ENCODE measurements at places on chromosomes 7 and 10.
A peak's percentile ranks its signal among the peaks of the same experiment; 100 is the strongest.

GRCh38 chr10:75972491-75973276, 541.3 kb downstream of the LRMDA start:
- DNase-seq: peak; percentile 21

- DNase-seq: peak; percentile 63
These were observed 45.6 kb upstream of the CFAP46 start for GRCh38 chr10:132987671-132988571.

DNA sequence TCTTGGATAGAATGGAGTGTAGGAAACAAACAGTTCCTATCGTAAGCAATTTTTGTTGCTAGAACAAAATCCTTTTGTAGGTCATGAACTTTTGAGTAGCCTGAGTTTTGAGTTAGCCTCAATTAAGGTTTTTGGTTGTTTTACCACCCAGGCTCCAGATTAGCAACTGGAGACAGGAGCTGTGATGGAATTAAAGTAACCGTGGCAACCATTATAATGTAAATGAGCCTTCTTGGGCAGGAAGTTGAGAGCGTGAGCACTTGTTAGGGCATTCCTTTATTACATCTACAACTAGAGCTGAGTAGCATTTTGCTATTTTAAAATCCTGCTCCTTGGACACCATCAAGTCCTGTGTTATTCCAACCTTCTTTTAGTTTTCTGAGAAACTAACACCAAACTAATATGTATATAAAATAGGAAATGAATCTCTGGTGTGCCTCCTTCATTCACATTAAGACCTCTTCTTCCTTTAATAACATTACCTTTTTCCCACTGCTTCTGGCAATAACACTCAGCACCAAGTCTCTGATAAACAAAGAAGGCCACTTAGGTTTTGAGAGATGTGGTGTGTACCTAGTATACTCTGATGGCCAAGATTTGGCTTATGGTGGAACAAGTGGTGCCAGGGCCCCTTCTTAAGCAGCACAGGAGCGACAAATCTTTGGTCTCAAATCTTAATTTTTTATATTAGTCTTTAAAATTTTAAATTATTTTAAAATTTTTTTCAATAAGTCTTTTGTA, 34.0 kb downstream of the AHCYL2 start:
- no peak for DNase-seq

- DNase-seq: no peak
These were observed 345.6 kb downstream of the MDFIC start for GRCh38 chr7:115267503-115267902.

DNA sequence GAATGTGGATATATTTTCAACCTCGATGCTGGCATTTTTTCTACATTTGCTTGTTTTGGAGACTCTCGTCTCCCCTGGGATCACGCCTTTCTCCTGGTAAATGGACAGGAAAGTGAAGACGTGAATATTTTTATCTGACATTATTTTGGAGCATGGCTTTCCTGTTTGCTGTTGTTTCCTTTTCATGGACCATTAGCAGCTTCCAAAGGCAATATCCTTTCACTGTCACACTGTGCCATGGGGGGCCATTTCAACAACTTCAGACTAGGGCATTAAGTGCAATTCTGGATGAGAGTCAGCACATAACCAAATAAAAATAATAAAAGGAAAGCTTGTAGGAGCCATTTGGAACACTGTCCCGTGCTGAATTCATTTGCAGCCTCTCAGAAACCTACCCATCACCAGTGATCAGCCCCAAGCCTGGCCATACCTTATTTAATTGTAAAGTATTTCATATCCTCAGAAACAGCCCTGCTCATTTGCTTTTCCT, 75.9 kb upstream of the NEUROD6 start:
- DNase-seq: no peak

- peak; percentile 63 for DNase-seq
These were observed 59.1 kb downstream of the STK32C start for GRCh38 chr10:132248455-132249225.

DNA sequence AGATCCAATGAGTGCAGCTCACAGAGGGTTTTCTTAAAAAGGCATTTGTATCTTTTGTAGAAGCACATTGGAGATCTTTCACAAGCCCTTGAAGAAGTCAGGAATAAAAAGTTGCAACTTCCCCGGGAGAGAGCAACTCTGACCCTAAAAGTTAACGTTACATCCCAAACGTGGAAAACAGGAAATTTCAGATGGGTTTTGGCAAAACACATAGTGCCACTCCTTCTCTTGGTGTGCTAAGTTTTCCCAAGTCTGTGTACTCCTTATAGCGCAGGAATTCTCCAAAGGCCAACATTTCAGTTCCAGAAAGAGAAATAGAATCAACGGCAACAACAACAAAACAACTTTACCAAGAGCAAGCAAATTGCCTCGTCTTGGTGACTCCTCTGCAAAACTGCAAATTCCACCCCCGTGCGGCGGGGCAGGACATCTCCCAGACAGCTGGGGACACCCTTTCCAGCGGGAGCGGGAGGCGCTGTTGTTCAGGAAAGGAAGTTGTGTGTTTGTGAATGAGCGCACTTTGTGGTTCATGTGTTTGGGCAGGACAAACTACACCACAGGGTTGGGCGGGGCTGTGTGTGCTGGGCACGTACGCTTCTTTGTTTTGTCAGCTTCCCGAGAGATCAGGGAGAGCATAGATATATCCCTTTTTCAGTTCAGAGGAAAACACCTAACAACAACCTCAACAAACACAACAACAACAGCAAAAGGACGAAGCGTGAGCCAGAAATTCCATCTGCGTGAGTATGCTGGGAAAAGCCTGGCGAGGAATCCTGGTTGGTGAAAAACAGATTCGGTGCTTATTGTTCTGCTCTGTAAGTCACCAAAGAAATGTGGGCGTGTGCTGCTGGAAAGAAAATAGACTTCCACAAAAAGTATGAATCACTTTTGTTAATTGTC, 294.7 kb upstream of the PITRM1 start:
- no peak for DNase-seq

- peak; percentile 58 for DNase-seq
These were observed 12.8 kb upstream of the WIPF3 start for GRCh38 chr7:29793507-29793906.

DNA sequence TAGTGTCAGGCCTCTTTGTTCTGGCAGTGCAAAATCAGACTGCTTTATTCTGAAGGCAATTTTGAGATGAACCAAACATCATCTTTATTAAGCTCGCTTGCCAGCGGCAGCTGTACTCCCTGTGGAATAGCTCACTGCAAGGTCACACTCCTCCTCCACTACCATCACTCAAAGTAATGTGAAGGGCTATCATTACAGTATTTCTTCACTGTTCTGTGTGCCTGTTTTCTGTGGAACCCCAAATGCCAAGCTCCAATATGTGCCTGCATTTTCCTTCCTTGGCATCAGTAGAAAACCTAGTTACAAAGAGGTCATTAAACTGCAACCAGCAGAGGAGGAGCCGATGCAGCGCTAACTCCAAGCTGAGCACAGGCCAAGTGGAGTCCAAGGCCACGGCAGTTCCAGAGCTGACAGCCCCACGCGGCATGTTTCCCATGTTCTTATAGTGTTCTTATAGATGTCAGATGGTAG, 21.4 kb downstream of the BCCIP start:
- no peak for DNase-seq

- peak; percentile 19 for DNase-seq
These were observed 4.6 kb downstream of the AKR1B1 start for GRCh38 chr7:134454277-134454676.

- DNase-seq: no peak
These were observed 124.0 kb downstream of the AOAH start for GRCh38 chr7:36600314-36600682.

DNA sequence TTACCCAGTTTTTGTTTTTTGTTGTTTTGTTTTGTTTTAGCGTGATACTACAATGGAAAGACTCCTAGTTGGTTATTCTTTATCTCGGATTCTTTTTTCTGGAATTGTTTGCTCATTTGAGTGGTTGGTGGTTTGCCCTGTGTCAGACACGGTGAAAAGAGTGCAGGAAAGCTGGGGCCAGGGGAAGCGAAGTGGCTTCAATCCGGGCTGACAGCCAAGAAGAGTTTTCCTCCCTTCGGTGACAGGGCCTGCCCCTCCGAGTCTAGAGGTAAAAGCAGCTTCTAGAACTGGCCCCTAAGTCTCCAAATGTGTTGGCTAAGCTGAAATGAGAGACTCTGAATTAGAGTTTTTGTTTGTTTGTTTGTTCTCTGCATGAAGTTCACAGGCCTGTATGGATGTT, 5.7 kb upstream of the AP5Z1 start:
- no peak for DNase-seq

- DNase-seq: no peak
These were observed 58.0 kb upstream of the IL6 start for GRCh38 chr7:22668971-22669401.
